ENCODE measurements at places on chromosomes 3 and 15. TPM values are rescaled to one million over a fixed set of nuclear protein-coding genes. Genes with fewer than 3 reads are reported as not detected.
A peak's percentile ranks its signal among the peaks of the same experiment; 100 is the strongest.

DNA sequence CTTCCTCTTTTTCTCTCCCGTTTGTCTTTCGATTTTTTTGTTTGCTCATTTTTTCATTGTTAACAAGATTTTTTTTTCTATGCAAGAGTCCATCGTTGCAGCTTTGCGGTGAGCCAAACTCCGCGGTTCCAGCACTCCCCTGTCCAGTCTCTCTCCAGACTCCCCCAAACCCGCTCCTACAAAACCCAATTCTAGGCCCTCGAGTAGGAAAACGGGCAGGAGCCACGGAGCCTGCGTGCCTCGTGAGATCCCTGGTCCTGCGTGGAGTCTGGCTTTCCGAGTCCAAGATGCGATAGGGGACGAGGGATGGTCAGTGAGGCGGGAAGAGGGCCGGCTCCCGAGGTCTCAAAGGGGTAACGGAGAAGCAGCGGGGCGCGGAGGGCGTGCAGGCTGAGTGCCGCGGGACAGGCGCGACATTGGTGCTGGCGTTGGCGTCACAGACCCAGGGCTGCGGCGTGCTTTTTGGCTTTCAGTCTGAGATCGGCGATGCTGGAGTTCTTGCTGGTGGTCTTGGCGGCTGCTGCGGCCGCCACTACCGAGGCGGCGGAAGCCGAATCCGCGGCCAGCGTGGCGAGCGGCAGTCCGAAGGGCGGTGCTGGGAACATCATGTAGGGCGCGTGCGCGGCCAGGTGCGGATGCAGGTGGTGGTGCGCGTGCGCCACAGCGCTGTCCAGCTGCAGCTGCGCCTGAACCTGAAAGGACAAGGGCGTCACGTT is 8.5 kb downstream of the SHOX2 start:
- DNase-seq, result peak; percentile 13

GRCh38 chr15:101008158-101009139 is 89.3 kb downstream of the LRRK1 start:
- DNase-seq, result peak; percentile 73

- DNase-seq, result no peak
These were observed 1463.7 kb downstream of the OTOL1 start for GRCh38 chr3:162960269-162960668.

Gene SLC35G2
- total RNA-seq, result 13.1 TPM

- DNase-seq, result no peak
These were observed 165.6 kb downstream of the IGF1R start for GRCh38 chr15:98813951-98814350.

DNA sequence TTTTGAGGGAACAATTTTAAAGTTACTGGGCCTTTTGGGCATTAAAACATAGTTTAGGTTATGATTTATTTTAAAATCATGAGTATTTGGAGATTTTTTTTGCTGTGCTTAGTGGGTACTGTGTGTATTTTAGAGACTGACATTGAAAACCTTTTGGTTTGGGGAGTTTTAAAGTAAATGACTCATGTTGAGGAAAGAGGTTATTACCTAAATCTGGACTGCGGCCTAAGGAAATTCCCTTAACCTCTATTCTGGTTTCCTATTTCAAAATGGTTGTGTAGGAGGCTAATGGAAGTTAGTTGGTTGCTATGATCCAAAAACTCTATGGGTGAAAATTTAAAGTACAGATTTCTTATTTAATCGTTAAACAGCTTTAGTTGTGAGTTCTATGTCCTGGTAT is 57.3 kb upstream of the DPH6 start:
- DNase-seq, result no peak

- no peak for DNase-seq
These were observed 179.5 kb upstream of the NSMCE3 start for GRCh38 chr15:29449136-29449535.

Gene RASGRF1
- total RNA-seq, result 0.21 TPM

DNA sequence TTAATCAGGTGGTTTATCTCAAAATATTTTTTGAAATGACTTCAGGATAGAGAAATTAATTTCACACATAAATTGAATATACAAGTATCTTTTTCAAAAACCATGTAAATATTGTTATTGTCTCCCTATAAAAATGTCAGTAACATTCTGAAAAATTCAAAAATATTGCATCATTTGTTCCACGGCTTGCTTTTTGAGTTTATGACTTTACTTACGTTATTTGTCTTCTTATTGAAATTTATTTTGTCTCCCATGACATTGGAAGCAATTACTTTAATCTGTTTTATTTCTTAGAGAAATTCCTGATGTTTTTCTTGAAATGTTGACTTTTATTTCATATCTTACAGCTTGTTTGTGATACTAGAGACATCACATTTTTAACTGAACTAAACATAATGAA is 56.9 kb upstream of the P2RY1 start:
- no peak for DNase-seq

- DNase-seq, result no peak
These were observed 25.6 kb upstream of the LDHAL6B start for GRCh38 chr15:59180945-59181600.

- DNase-seq, result no peak
These were observed 50.9 kb upstream of the MRPL3 start for GRCh38 chr3:131553495-131554247.

Gene MNS1
- total RNA-seq, result not detected

Gene CD200
- total RNA-seq, result 26.1 TPM

DNA sequence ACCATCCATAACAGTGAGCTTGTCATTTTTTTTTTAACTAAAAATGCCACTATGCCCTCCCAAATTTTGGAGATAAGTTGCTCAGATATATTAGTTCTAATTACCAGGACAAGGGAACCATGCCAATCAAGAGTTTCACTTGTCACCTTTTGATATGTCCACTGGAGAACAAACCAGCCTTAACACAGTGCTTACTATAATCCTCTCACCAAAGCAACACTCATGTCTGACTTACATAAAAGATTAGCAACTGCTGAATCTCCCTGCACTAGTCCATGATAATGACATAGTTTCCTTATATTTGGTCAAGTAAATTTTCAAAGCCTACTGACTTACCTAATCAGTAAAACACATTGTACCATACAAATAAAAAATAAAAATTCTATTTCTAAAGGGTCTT is 44.4 kb downstream of the TTBK2 start:
- no peak for DNase-seq

Gene EPHB1
- total RNA-seq, result 3.1 TPM

Gene CEMIP
- total RNA-seq, result 1.1 TPM

Gene SAMMSON
- total RNA-seq, result 0.62 TPM

- DNase-seq, result no peak
These were observed 110.3 kb downstream of the PIK3CB start for GRCh38 chr3:138724443-138724842.

GRCh38 chr15:94494732-94495131 is 263.4 kb downstream of the MCTP2 start:
- no peak for DNase-seq

- DNase-seq, result no peak
These were observed 64.0 kb downstream of the SLC9C1 start for GRCh38 chr3:112230033-112230432.

- no peak for DNase-seq
These were observed 77.1 kb upstream of the GSK3B start for GRCh38 chr3:120171134-120171873.

Gene MYZAP
- total RNA-seq, result 17.7 TPM

DNA sequence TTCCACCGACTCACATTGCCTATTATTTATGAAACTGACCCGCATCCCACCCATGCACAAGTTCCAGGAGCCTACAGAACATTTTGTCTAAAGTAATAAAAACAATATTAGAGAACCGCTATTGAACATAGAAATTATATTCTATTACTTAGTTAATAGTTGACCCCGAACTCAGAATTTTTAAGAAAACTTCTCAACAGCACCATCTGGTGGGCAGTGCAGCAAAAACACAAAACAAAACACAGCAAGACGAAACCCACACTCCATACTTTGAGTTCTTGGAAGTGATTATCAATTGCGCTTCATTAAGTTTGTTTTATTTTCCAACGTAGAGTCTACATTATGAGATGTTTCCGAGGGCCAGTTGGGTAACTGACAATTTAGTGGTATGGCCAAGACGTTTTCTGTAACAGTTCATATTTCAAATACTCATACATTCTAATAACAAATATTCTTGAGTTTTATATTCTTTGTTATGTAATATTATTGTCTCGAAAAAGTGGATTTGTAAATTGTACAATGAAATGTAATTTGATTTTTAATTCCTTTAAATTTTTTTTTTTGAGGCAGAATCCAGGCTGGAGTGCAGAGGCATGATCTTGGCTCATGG is 24.0 kb upstream of the C3orf70 start:
- peak; percentile 16 for DNase-seq

- DNase-seq, result no peak
These were observed 1.3 kb downstream of the STT3B start for GRCh38 chr3:31534065-31534425.

Gene IQSEC1
- total RNA-seq, result 61.4 TPM
